ENCODE measurements at places on chromosomes 1 and 21. TPM values are rescaled to one million over a fixed set of nuclear protein-coding genes. Genes with fewer than 3 reads are reported as not detected.

Gene NTNG1
- 1.2 TPM for total RNA-seq

DNA sequence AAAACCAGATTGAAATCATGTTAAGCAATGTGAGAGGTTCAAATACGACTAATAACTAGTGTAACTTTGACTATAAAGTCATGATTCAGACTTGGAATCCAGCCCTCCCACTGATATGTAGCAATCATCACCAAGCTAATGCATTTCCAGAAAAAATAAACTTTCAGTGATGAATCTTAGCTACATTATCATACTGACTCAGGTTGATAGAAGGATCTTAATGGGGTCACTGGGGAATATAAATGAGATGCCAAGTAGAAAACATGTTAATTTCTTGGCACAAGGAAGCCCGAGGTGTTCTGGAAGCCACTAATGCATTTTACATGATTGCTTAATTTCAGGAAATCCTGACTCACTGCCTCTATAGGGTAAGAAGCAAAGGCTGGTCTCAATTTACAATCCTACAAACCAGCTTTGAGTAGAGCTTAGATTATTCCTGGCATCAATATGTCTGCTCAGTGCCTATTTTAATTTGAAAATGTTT lies 67.7 kb downstream of the SELENOF start:
- H3K4me3 ChIP-seq: no peak overlapping the region
- H3K36me3 ChIP-seq: no peaks in the 10 kb centered on the region
- no peaks in the 10 kb centered on the region for H3K27me3 ChIP-seq
- no peaks in the 10 kb centered on the region for H3K4me1 ChIP-seq
- no peak for DNase-seq
- no peak overlapping the region for H3K27ac ChIP-seq

Gene CLCA4
- total RNA-seq: not detected

DNA sequence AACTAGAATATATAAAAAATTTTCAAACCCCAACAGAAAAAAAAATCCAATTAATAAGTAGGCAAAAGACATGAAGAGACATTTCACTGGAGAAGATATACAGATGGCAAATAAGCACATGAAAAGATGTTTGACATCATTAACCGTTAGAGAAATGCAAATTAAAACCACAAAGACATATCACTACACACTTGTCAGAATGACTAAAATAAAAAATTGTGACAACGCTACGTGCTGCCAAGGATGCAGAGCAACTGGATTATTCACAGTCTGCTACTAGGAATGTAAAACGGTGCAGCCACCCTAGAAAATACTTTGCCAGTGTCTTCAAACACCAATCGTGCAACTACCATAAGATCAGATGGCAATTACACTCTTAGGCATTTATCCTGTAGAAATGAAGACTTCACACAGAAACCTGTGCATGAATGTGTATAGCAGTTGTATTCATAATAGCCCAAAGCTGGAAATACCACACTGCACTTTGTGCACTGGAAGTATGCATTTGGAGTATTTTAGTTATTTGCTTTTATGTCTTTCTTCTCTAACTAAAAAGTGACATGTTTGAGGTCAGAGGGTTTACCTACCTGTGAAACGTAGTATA lies 75.3 kb upstream of the PALMD start:
- H3K27me3 ChIP-seq: no peaks in the 10 kb centered on the region
- no peak overlapping the region for H3K4me3 ChIP-seq
- DNase-seq: no peak
- no peak overlapping the region for H3K27ac ChIP-seq

Gene SMIM1
- not detected for total RNA-seq

DNA sequence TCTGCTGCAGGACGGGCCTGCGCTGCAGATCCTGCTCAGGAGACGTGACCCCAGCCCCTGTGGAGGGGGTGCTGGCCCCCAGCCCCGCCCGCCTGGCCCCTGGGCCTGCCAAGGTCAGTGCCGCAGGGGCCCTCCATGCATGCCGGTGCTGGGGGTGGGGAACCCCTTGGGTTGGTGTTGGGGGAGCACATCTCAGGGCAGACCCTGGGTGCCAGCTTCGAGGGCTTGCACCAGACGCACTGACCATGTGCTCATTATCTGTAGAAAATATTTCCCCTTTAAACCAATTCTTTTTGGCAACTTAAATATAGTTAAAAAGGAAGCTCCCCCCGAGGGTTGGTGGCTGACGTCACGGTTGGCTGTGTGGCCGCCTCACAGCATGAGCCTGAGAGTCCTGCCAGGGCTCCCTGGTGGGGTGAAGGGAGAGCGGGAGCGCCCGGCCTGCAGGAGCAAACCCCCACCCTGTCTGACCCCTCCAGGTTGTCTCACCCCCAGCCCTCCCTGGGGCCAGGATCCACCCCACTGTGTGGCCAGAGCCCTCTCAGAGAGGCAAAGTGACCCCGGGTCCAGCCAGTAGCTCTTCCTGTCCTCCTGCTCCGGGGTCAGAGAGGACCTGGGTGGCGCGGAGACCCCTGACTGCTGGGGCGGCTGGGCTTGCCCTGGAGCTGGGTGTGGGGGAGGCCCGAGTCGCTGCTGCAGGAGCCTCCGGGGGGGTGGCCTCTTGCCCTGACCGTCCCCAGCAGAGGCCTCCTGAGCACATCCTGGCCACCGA lies 5.3 kb upstream of the PFKL start:
- H3K27ac ChIP-seq: no peak overlapping the region
- H3K36me3 ChIP-seq: no peaks in the 10 kb centered on the region
- peaks cover 47% of the 10 kb centered on the region for H3K4me1 ChIP-seq
- H3K4me3 ChIP-seq: no peak overlapping the region
- H3K27me3 ChIP-seq: peaks cover 25% of the 10 kb centered on the region
